ENCODE measurements at places on chromosomes 2 and 18.

- DNase-seq = no peak
These were observed 4.6 kb downstream of the SIX2 start for GRCh38 chr2:45004562-45005191.

- DNase-seq = peak; percentile 73
These were observed 213.0 kb upstream of the CELF4 start for GRCh38 chr18:37778417-37779165.

- DNase-seq = no peak
These were observed 88.7 kb downstream of the NRP2 start for GRCh38 chr2:205771031-205771430.

DNA sequence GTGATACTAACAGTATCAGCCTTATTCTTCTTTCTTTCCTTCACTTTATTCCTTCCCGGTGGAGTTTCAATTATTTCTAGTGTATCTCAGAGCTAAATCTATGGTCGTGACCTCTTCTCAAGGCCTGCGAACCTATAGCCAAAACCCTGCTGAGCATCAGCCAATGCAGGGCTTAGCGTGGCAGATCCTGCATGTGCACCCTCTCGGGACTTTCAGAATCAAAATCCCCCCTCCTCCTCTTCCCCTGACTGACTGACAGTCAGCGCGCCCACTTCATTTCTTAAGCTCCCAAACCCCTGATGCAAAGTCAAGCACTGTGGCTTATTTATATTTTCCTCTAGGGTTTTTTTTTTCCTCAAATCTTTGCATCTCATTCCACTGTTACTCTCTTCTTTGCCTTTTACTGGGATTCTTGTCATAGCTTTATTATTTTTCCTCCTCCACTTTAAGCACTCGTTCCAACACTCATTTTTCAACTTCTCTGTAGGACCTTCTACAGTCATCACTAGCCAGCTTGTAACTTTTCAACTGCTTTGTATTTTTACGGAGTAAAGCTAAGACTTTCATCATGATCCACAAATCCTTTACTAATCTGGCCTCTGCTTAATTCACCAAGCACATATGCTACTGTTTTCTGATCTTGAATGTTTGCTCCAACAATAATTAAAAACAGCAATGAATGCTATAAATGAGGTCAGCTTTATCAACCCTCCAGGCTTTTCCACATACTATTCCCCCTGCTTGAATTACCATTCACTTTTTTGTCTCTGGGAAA, 896.5 kb upstream of the PIK3C3 start:
- DNase-seq = no peak

GRCh38 chr2:216857131-216857550, 2.7 kb downstream of the TNP1 start:
- no peak for DNase-seq

DNA sequence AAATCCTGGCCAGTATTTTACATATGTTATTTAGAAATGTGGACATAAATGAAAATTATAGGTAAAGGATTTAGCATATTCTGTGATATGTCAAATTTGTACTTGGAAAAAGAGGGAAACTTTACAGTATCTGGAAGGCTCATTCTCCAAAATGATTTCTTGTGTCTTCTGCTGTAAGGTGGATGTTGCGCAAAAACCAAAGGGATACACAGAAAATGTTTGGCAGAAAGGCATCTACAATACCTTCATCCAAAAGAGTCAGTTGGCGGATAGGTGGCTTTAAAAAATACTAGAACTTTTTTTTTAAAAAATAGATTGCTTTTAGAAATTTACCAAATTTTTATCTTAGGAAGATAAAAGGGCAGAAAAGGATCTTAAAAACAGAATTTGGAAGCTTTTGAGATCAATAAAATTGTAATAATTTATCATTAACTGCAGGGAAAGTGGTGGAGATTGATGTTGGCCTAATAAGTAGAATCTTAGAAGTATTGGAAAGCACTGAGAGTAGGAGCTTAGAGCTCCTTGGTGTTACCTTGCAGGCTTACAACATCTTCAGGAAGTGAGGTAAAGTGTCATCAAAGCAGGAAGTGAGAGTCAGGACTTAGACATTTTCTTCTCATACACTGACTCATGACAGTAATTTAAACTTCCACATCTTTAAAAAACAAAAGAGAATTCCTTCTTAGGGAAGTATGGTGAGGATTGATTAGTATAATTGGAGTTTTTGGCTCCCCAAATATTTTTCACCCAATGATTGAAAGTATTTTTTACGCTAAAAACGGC, 2.1 kb downstream of the NABP1 start:
- DNase-seq = no peak

Data from BE2C (cell line).